ENCODE measurements at places on chromosomes 1 and 21. TPM values are rescaled to one million over a fixed set of nuclear protein-coding genes. Genes with fewer than 3 reads are reported as not detected.

GRCh38 chr1:209172286-209172685, 411.2 kb upstream of the CAMK1G start:
- no peaks in the 10 kb centered on the region for H3K36me3 ChIP-seq
- no peak for DNase-seq

- H3K4me3 ChIP-seq: no peak overlapping the region
- H3K27me3 ChIP-seq: no peaks in the 10 kb centered on the region
- H3K36me3 ChIP-seq: no peaks in the 10 kb centered on the region
- no peak overlapping the region for H3K27ac ChIP-seq
- no peak for DNase-seq
Observed at GRCh38 chr1:234562334-234562733, 47.6 kb downstream of the IRF2BP2 start.

DNA sequence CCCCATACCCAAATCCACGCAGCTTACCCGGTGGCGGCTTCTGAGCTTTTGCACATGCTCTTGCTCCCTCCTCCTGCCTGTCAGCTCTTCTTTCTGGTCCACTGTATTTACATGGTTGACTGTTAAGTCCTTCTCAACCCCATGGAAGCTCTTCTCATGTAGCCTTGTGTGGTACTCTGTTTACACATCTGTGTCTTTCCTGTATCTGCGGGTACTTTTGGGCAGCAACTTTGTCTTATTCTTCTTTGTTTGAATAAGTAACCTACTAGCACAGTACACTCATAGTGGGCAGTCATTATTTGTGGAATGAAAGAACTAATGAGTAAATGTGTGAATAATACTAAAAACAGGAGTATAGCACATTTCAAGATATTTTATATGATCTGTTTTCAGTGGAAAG, 88.5 kb upstream of the GPR88 start:
- H3K4me1 ChIP-seq: peaks cover 5% of the 10 kb centered on the region
- no peak overlapping the region for H3K27ac ChIP-seq
- DNase-seq: no peak
- H3K4me3 ChIP-seq: no peak overlapping the region

STX12 gene
- 64.9 TPM for total RNA-seq

MYCL gene
- 19.7 TPM for total RNA-seq
